ENCODE measurements at places on chromosomes 6 and 20. TPM values are rescaled to one million over a fixed set of nuclear protein-coding genes. Genes with fewer than 3 reads are reported as not detected.

The APOM gene
- 4.8 TPM for total RNA-seq

The COL19A1 gene
- total RNA-seq: 0.31 TPM

The MTFR2 gene
- 10.1 TPM for total RNA-seq

DNA sequence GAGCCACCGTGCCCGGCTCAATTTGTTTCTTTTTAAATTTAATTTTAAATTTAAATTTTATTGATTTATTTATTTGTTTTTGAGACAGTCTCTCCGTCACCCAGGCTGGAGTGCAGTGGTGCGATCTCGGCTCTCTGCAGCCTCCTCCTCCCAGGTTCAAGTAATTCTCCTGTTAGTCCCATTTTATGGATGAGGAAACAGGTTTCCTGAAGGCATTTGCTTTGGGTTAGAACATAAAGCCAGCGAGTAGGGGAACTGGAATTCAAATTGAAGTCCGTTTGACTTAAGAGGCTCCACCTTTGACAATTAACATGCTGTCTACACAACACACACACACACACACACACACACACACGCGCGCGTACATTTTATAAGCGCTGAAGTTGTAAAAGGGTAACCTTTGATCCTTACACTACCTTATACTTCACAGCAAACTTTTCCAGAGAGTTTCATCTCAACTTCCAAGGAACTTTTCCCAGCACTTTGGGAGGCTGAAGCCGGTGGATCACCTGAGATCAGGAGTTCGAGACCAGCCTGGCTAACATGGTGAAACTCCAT, 232.0 kb downstream of the BCAS1 start:
- no peak for DNase-seq
- H3K4me1 ChIP-seq: no peaks in the 10 kb centered on the region
- H3K27me3 ChIP-seq: no peaks in the 10 kb centered on the region

DNA sequence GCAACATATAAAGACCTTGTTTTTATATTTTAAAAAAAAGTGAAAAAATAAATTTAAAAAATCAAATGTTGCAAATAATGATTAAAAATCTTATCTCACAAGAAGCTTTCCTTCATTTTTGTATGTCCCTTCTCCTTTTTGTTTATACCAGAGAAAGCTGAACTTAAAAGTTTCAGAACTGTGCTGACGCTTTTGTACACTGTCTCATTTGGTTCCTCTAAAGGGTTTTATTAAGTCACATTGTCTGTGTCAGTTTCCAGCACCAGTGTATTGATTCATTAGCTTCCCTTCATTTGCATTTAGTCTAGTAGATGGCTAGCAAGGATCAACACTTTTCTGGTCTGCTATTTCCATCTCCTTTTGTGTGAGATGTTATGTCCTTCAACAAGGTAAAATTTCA, 6.7 kb downstream of the PCED1A start:
- no peaks in the 10 kb centered on the region for H3K4me1 ChIP-seq
- H3K36me3 ChIP-seq: peaks cover 8% of the 10 kb centered on the region
- no peak for DNase-seq
- no peak overlapping the region for H3K4me3 ChIP-seq

GRCh38 chr6:3297006-3297405, 38.3 kb downstream of the PSMG4 start:
- no peaks in the 10 kb centered on the region for H3K36me3 ChIP-seq
- no peak overlapping the region for H3K4me3 ChIP-seq
- H3K4me1 ChIP-seq: no peaks in the 10 kb centered on the region
- DNase-seq: no peak

- H3K4me3 ChIP-seq: no peak overlapping the region
- no peaks in the 10 kb centered on the region for H3K36me3 ChIP-seq
- no peaks in the 10 kb centered on the region for H3K27me3 ChIP-seq
- no peak for DNase-seq
Measured at GRCh38 chr6:128250370-128251070, 269.9 kb downstream of the PTPRK start.

- H3K27ac ChIP-seq: no peak overlapping the region
- H3K36me3 ChIP-seq: no peaks in the 10 kb centered on the region
- H3K4me3 ChIP-seq: no peak overlapping the region
- DNase-seq: no peak
Measured at GRCh38 chr20:9136114-9136513, 67.2 kb downstream of the PLCB4 start.

Data from A673 (cell line).